ENCODE measurements at places on chromosomes 7 and 10.

DNA sequence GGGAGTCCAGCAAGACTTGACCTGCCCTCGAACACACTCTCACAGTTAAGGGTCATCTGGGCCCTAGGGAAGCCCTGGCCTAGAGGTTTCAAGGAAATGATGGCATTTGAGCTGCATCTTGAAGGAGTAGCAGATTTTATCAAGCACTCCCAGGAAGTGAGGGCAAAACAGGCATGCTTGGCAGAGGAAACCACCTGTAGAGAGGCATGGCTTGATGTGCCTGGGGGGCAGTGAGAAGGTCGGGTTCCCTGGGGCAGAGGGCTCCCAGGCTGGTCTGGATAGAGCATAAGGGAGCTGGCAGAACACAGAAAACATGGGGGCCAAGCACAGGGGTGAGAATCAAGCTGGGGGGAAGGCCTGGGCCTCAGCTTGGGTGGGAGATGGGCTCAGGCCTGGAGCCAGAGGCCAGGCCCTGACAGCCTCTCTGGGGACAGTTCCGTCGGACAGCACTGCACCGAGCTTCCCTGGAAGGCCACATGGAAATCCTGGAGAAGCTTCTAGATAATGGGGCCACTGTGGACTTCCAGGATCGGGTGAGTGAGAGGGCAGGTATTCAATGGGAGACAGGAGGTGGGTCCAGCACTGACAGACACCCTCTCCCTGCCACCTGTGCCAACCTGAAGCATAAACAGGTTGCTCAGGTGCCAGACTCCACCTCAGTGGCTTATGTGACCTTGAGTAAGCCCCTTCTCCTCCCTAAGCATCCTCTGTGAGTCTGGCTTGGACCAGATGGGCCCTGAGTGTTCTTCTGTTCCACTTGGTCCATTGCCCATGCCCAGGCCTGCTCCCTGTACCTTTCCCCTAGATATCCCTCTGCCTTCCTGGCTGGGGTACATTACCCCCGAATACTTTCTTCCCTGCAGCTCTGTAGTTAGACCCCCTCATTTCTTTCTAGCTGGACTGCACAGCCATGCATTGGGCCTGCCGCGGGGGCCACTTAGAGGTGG lies 3.5 kb upstream of the HOGA1 start:
- no peak for DNase-seq

- DNase-seq = no peak
Observed at GRCh38 chr7:5170251-5170650, 19.8 kb upstream of the WIPI2 start.

DNA sequence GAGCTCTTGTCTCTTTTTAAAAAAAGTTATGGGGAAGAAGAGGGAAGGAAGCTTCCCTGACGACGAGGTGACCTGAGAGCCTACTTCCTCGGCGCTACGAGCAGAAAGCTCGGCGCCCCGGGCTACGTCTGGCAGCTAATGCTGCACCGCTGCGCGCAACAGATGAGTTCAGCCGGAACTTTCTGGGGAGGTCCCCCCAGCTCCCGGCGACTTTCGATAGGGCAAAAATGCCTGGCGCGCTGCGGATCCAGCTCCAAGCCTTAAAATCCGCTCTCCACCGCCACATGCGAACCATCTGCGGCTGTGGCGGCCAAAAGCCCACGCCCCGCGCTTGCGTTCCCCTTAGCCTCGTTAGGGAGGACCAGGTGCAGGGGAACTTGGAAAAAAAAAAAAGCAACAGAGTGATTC lies 621 bp downstream of the P4HA1 start:
- DNase-seq = peak; percentile 64

DNA sequence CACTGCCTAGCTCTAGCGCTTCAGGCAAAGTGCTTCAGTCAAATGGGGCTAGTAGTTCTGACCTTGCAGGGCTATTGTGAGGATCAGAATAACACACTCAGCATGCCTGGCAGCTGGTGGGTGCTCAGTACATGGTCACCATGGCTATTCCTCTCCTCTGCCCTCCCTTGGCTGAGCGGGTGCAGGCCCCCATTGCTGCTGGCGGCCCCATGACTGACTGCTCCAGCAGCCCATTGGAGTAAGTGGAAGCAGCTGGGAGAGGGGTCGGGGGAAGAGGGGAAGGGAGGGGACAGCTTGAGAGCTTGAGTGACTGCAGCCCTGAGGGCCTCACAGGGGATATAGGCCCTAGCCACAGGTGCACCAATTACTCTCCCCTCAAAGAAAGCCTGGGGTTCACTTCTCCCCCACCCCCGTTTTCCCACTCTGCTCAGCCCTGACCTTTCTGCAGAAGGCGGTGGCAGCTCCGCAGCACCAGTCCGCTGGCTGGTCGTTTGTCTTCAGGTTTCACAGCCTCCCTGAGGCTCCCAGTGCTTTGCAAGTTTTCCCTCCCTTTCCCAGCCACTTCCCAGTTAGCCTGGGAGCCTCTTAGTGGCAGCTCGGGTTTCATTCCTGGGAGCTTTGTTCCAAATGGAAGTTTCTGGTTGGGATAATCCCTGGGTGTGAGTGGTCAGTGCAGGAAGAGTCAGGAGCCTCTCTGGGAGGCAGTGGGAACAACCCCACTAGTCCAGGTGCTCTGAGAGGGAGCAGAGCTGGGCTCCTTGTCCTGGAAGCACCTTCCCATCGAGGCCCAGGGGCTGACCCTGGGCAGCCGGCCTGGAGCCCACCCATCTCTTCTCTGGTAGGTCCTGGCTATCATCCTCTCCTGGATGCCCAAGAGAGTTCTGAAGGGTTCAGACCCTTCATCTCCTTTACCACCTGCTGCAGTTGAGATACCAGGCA lies 16.3 kb downstream of the FGF8 start:
- no peak for DNase-seq

DNA sequence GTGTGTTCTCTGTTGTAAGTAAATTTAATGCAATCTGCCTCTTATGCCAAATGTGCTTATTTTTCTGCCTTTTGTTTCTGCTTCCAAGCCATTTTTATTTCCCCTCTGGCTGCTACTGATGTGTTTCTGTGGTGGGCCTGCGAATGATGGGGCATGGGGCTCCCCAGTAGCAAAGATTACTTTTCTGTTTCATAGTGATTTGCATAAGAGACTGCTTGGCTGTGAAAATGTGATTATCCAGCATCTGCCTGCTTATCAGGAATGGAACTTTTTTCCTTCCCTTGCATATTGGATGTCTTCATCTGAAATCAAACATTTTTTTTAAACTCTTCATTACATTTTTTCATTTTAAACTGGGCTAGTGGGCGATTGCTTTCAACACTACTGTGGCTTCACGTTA lies 57.7 kb upstream of the BTBD16 start:
- no peak for DNase-seq

GRCh38 chr7:45924283-45924682 lies 3.2 kb upstream of the IGFBP3 start:
- DNase-seq = peak; percentile 73

- no peak for DNase-seq
Observed at GRCh38 chr10:126052171-126052570, 155.8 kb downstream of the FANK1 start.

DNA sequence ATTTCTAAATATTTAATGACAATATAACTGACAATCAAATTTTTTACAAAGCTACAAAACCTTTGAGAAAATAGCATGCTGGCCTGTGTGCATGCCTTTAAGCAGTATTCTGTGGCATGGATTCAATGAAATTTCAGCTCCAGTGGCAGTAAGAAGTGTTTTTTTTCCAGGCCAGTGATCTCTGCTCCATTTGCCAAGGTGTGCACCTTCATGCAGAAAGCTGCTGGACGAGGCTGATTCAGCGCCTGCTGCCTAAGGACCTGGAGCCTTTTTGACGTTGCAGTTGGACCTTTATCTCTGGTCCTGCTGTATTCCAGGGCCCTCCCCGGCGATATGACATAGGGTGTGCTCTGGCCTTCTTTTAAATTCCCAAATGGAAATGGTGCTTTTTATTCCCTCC lies 26.6 kb downstream of the VWC2 start:
- no peak for DNase-seq

DNA sequence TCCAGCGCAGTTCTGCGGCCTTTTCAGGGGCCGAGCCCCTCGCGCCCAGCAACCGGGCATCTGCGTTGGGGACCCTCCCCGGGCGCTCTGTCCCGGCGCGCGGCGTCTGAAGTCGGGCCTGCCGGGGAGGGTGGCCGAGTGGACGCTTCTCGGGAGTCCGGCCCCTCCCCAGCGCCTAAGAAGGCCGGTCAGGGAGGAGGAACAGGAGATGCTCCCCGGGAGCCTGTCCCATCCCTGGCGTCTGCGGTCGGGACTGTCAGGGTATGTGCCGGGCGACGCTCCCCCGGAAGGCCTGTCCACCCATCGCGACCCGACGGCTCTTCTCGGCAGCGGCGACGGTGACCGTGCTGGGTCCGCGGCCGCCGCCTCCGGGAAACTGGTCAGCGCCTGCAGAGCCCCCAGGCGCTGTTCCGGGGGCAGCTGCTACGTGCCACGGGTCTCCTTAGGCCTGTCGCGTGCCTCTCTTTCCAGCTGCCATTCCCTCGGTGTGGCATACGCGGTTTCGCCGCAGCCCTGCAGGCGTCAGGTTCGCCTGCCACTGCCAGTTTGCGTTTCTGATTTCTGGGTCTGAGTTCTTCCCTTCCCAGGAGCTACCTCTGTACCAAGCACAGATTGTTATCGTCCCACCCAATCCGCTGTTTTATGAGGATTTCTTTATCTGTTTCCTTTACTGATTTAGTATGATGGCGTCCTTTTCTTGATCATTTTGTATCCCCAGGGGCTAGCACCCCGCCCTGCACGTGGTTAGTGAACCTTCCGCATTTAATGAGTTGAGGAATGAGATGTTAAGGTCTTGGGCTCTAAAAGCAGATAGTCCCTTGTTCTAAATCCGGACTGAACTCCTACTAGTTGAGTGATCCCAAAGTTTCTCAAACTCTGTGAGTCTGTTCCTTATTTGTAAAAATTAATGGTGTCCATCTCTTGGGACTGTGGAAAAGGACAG lies 782 bp downstream of the IFIT5 start:
- peak; percentile 40 for DNase-seq

- DNase-seq = peak; percentile 91
Observed at GRCh38 chr7:81004098-81004497, 85.2 kb upstream of the SEMA3C start.

GRCh38 chr10:122780391-122780790 lies 65.3 kb downstream of the CUZD1 start:
- no peak for DNase-seq

DNA sequence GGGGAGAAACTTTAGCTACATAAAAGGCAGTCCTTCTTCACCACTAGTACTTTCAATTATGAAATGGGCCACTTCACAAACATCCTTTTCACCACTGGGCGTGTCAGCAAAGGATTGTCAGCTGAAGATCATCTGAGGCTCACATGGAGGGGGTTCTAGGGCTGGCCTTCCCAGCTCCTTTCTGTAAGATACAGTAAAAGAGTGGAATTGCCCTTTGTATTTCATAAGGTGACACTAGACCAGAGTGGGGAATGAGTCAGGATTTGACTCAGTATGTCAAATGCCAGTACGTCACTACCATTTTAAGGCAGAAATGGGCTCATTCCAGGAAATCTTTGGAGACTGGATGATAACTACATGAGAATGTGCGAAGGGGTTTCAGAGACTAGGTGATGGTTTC lies 21.2 kb upstream of the BLOC1S2 start:
- DNase-seq = peak; percentile 83

- DNase-seq = no peak
Observed at GRCh38 chr7:139047970-139048369, 12.1 kb upstream of the ZC3HAV1L start.

DNA sequence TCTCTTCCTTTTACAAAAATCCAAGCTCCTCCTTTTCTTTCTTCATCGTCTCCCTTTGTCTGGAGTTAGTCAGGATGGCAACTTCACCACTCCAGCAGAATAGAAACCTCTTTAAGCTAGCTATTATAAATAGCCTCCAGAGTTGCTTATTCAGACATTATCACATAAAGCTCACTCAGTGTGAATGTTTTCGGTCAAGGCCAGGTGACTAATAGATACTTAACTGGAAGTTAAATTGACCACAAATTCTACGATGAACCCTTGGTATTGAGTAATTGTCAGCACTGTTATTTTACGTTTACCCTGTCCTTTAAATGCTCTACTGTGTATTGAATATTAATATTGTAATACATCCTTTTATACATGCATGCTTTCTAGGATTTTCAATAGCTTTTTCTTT lies 340.4 kb downstream of the OTUD1 start:
- DNase-seq = no peak

DNA sequence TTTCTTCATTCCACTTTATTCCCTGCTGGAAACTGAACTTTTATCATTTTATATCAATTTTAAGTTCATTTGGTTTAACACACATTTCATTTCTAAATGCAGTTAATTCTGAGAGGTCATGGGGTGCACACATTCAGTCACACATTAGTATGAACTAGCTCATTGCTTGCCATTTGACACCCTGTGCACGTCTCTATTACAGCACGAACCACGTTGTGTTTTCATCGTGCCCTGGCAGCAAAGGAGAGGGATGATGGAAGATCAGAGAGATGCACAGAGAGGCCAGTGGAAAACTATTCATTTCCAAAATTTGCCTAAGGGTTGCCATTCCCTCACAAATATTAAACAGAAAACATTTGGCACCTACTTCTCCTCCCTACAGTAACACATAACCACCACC lies 45.4 kb downstream of the CTNNA3 start:
- DNase-seq = no peak

DNA sequence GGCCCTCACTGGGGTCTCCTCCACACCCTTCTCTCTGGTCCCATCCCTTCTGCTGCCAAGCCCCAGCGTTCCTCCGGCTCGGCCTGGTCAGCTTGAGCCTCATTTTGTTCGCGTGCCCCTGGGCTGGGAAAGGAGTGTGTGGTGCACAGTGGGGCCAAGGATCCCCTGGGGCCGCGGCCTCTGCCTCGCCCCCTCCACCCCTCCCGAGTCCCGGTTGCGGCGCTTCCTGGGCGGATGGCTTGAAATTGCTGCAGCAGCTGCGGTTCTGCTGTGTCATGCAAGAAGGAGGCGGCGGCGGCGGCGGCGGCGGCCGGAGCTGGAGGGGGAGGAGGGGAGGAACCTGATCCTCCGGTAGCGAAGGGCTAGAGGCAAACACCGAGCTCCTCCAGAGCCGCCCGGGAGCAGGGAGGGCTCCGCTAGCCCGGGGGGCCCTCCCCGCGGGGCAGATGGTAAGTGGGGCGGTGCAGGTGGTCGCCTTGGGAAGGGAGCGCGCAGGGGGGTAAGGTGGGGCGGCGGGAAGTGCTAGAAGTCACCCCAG lies 217.8 kb upstream of the MKLN1 start:
- DNase-seq = peak; percentile 83

GRCh38 chr10:132645630-132646442 lies 108.2 kb downstream of the INPP5A start:
- DNase-seq = no peak

GRCh38 chr10:16848562-16849154 lies 31.4 kb upstream of the RSU1 start:
- peak; percentile 30 for DNase-seq

- DNase-seq = no peak
Observed at GRCh38 chr7:51325261-51325676, 8.7 kb upstream of the COBL start.
